ENCODE measurements at places on chromosomes 1 and 21.

DNA sequence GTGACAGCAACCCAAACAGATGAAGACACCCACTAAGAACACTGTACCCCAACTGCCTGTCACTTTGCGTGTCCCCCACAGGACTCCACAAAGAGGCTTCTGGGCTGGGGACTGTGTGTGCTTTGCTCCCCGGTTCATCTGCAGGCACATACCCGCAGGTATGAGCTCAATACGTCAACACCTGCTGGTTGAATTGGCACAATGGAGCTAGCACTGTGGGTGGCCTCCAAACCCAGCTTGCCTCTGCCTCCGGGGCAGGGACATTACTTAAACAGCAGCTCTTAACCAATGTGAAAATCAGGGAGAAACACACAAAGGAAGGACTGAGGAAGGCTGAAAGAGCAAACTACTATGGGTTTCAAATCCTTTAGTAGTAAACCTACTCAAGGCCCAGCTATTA lies 140.2 kb upstream of the TIAM1 start:
- no peak for DNase-seq

GRCh38 chr1:183764981-183765380 lies 39.9 kb upstream of the RGL1 start:
- no peak for DNase-seq

- no peak for DNase-seq
These were observed 43.9 kb downstream of the GRHL3 start for GRCh38 chr1:24362982-24363614.

DNA sequence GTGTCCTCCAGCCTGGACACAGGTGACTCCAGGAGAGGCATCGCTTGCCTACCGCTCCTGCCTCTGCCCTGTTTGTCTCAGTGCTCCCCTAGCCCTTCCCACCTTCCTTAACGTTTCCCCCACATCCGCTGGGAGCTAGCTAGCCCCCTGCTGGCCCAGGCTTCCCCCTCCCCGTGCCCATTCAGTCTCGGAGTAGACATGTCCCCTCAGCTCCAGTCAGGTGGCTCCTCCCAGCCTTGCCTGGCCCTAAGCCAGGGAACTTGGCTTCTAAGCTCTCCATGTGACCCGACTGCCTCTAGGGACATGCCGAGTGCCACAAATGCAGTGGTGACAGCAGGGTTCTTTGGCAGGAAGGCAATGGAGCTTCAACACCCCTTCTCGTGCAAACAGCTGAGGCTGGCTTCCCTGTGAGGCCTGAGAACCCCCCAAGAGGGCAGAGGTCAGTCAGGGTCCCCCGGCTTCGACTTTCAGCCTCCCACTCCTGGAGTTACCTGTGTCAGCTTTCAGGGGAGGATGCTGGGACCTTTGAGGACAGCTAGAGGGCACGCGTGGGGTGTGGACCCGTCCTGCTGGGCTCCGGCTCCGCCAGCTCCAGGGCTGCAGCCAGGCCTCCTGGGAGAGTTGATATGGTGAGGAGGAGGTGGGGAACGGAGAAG lies 16.2 kb downstream of the DRAXIN start:
- DNase-seq = peak; percentile 78

GRCh38 chr1:111779546-111779945 lies 23.8 kb downstream of the DDX20 start:
- DNase-seq = no peak

DNA sequence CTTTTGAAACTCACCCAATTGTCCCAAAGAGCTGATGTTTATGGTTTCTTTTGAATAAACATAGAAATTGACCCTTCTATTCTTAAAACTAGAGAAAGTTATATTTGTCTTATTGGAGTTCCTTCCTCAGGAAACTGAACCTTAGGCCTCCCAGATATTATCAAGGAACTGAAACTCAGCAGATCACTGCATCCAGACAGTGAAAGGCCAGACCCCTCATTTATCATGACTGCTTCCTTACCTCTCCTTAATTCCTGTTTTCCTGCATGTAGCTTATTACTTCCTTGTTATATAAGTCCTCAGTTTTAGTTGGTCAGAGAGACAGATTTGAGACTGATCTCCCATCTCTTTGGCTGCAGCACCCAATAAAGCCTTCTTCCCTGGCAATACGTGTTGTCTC lies 27.5 kb downstream of the SLC22A15 start:
- no peak for DNase-seq

GRCh38 chr1:15429701-15430149 lies 8.5 kb upstream of the CTRC start:
- no peak for DNase-seq

GRCh38 chr1:20974069-20974468 lies 187.0 kb upstream of the HP1BP3 start:
- no peak for DNase-seq

GRCh38 chr1:119582801-119583200 lies 65.3 kb downstream of the ZNF697 start:
- DNase-seq = peak; percentile 88

DNA sequence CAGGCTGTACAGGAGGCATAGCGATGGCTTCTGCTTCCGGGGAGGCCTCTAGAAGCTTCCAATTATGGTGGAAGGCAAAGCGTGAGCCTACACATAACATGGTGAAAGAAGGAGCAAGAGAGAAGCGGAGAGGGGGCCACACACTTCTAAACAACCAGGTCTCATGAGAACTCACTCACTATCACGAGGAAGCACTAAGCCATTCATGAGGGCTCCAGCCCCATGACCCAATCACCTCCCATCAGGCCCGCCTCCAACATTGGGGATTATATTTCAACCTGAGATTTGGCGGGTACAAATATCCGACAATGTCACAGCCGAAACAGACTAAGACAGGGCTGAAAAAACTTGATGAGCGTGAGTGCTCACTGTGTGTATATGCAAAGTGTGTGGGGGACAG lies 89.3 kb upstream of the CNIH3 start:
- DNase-seq = no peak

GRCh38 chr21:27104846-27105431 lies 138.1 kb upstream of the ADAMTS5 start:
- DNase-seq = no peak

DNA sequence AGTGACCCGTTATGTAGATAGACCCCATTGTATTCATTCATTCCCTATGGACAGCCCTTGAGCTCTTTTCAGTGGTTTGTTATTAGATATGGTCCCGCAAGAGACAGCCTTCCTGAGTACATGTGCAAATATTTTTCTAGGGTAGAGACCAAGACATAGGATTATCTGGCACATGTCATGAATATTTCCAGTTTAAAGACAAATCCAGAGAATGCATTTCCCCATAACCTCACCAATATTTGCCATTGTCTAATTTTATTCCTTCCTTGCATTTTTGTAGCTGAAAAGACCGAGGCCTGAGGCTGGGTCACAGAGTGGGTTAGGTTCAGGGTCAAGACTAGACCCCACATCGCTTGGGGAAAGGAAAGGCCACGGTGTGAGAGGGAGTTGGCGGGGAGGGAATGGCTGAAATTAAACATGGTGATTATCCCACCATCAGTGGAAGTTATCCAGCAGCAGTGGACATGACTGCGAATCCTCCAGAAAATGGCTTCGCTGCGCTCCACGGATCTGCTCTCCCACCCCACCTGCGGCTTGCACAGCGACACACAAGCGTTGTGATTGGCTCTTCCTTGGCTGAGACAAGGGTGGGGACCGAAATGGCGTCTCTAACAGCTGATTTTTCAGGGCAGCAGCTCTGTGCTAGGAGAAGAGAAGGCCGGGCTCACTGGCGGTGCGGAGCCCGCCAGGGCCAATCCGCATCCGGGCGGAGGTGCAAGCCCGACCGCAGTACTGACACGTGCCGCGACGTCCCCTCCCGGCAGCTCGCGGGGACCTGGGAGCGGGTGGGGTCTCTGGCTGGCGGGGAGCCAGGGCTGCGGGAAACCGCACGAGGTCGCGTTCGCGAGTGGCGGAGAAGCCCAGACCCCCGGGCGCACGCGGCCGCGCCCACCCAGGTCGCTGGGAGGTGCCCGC lies 16.1 kb upstream of the STMN1 start:
- DNase-seq = peak; percentile 85

DNA sequence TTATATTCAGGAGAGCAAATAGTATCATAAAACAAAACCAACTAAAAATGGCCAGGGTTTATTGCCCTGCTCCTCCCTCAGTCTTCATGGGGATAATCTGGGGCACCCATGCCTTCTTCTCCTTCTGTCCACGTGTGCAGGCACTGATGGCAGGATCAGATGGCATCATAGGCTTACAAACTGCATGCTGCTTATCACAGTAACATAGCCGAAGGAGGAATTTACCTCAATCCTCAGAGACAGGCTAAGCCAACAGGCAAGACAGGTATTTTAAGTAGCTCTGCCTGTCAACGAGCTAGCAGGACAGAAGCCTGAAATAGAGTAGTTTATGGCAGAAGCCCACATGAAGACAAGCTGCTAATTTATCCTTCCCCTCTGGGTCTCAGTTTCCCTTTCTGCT lies 9.4 kb downstream of the LAMB3 start:
- DNase-seq = no peak

DNA sequence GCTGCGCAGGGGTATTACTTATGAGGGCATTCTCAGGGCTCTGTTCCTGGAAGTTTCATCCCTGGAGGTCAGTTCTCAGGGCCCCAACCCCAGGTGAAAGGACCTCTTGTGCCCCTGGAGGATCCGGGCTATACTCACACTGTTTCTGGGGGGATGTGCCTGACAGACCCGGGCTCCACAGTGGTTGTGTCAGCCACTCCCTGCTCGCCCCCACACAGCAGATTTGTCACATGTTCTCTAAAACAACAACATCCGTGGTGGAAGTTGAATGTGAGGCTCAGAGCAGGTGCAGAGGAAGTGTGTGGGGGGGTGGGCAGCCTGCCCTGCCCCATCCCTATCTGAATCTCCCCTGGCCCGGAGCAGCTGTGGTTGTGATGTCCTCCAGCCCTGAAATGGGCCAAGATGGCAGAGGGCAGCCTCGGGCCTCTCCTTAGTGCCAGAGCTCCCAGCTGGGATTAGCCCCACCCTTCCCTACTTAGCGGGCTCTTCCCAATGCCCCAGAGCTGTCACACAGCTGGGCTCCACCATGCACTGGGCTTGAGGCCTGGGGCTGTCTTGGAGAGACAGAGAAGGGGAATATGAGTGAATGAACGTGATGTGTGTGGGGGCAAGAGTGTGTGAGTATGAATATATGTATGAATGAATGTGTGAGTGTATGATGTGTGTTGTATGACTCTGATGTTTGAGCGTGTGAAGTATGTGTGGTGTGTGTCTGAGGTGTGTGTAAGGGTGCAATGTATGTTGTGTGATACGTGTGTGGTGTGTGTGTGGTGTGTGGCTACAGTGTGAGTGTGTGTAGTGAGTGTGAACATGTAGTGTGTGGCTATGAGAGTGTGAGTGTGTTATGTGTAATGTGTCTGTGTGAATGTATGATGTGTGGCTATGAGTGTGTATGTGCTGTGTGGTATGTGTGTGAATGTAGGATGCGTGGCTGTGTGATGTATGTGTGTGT lies 1.5 kb upstream of the FCMR start:
- no peak for DNase-seq

DNA sequence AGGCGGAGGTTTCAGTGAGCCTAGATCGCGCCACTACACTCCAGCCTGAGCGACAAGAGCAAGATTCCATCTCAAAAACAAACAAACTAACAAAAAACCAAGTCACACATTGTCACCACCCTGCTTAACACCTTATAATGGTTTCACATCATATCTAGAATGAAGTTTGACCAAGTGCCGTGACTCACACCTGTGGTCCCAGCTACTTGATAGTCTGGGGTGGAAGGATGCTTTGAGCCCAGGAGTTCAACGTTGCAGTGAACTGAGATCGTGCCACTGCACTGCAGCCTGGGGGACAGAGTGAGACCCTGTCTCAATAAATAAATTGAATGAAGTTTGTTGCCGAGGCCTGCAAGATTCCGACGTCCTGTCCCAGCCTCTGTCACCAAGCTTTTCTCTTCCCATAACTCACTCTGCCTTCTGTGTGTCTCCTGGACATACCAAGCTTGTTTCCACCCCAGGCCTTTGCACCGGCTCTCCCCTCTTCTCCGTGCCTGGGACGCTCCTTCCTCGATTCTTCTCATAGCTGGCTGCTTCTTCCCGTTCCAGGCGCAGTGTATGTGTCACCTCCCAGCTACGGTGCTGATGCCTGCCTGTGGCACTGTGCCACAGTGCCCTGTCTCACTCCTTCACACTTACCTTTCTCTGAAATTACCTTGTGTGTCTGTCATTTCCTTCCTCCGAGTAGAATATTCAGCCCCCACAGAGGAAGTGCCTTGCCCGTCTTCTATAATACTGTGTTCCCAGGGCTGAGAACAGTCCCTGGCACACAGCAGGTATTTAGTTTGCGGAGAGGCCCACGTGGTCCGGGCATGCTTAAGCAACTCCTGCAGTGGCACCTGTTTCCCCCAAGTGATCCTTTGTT lies 3.8 kb upstream of the SELENON start:
- DNase-seq = no peak

DNA sequence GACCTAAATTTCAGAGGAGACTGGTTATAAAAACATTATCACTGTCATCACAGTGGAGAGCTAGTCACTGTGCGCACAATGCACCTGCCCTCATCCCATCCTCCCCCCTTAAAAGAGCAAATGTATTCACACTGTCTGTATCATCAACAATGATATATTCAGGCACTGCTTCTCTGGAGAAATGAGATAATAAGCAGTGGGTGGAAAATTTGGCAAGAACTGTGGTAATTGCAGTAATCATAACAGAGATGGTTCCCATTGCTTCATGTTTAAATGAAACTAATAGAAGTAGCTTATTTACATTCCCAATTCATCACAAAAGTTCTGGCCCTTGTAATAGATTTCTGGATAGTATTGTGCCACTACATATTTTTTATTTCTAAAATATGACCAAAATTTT lies 867.4 kb upstream of the ADGRL2 start:
- no peak for DNase-seq

- DNase-seq = peak; percentile 28
These were observed 13.4 kb downstream of the HYI start for GRCh38 chr1:43440358-43440757.

DNA sequence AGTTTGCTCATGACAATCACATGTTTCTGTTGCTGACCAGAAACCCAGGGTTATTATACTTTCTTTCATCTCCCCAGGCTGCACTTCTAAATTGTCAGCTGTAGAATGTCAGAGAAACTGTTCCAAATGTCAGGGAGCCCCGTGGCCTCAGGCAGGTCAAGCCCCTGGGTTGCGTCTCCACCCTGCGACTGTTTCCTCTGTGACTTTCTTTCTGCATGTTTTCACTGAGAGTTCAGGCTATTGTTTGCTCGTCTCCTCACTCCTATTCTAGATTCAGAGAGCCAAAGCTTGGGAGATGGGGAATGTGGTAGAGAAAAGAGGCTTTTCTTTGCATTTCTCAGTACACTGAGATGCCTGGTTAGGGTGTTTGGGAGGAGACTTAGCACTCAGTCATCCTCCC lies 97.4 kb downstream of the CENPF start:
- DNase-seq = no peak

DNA sequence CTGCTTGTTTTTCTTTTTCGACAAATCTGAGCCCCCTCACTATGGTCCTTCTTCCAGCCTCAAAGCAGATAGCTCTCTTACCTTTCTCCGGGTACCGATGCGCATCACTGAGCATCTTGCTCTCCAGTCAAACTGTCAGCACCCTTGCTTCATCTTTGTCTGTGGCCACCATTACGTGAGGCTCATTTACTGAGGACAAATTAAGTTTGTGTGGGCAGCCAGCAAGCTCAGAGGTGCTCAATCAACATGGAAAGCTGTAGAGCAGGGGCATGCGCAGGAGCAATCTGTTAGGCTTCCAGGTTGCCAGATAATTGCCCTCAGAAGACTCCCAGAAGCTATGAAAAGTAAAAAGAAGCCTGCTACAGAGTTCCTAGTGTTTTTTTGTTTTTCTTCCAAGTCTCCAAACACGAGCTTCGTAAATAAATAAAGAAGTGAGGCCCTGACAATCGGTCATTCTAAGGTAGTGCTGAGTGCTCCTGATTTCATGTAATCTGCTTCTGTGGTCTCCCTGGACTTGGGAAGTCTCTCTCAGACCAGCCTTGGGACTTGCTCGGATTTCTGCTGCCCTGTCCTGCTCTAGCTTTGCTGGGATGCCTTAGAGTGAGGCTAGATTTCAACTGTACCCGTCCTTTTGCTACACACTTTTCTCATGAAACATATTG lies 1.8 kb downstream of the C1orf53 start:
- DNase-seq = no peak
